NCI-H82 (cell line): ENCODE measurements at places on chromosomes 2 and 18.

GRCh38 chr2:172639823-172640222 lies 83.9 kb downstream of the PDK1 start:
- DNase-seq, result no peak

GRCh38 chr2:156728328-156728727 lies 292.1 kb downstream of the GPD2 start:
- DNase-seq, result no peak

DNA sequence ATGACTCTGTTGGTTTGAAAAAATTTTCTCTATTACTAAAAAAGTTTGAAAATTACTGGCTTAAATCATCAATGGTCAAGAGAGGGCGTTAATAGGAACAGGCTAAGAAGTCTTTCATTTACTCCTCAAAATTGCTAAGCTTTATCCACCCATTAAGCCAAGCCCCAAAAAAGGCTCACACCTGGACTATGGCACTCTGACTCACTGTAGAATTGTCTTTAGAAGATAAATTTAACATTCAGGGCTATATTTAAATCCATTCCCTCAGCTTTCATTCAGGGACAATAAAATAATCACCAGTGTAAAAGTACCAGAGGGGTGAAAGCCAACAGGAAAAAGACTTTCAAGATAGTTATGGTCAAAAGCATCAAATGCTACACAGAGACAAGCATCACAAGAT lies 80.0 kb downstream of the SESTD1 start:
- no peak for DNase-seq

- DNase-seq, result no peak
Observed at GRCh38 chr2:28080911-28081310, 190.4 kb downstream of the BABAM2 start.

DNA sequence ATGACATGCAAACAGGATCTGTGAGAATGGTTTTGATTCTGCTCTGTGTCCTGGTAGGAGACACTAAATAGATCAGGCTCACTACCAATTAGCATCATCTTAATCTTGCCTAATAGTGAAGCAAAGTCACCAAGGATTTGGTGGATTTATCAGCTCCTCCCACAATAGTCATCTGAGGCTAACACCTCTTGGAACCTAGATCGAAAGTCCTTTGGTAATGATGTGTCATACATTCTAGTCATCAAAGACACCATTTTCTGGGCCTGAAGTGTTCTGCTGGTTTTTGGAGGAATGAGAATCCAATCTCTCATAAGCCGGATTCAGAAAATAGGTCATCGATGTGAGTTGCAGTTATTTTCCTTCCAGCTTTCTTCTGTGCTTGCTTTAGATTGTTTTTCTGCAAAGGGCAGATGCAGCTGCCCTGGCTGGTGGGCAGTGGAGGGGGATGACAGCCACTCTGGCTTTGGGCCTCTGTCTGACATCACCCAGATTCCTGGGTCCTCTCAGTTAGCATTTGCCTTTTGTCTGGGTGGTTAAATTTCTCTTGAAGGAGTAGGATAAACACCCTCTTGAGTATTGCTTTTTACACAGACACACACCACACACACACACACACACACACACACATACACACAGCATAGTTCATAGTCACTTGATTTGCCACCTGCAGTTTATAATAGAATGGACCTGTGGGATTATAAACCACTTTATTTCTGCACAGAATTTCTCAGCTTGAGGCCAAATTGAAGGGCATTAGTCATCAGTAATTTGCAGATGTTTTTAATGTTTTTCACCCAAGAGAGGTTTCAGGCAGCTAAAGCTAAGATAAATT lies at the start of gene MYO3B:
Gene MYO3B (plus strand): TSS at position 198 of the 832 bp plus-strand sequence. CDS start 141 bp downstream, at position 339.
- peak; percentile 98 for DNase-seq

DNA sequence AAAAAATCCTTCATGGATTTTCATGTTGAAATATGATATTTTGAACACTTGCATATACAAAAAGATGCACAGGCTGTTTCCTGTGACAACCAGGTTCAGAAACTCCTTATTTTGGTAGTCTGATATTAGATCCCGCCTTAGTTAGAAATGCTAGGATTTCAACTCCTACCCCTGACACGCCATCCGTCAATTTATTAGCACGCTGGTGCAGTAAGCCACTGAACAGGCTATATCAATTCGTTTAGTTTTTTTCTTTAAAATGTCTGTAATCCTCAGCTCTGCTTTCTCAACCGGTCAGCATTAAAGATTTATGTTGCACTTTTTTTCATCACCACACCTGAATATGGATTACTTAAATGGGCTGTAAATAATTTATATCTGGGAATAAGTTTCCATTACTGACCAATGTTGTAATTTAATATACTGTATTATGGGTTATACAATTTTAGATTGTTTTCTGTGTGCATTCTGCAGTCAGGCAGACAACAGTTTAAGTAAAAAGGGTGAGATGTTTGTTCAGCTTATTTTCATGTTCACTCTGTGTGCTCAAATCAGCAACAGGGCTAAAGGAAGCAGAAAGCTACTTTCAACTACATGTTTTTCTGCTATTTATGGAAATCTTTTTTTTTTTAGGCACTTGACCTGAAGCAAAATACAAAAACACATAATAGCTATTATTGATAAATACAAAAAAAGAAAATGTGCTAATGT lies 227.7 kb downstream of the ARHGAP15 start:
- peak; percentile 46 for DNase-seq
